Bladder microvascular endothelial cell (primary cell): ENCODE measurements at places on chromosomes 12 and 14. TPM values are rescaled to one million over a fixed set of nuclear protein-coding genes. Genes with fewer than 3 reads are reported as not detected.

OTOGL gene
- total RNA-seq = 0.16 and 0.38 TPM in 2 replicates

LHX5 gene
- not detected in 2 replicates for total RNA-seq

SLC35F4 gene
- total RNA-seq = not detected in 2 replicates

SAMD15 gene
- total RNA-seq = 0.38 and 0.49 TPM in 2 replicates

APOF gene
- not detected in 2 replicates for total RNA-seq

TAS2R50 gene
- 1.1 and 9.0 TPM in 2 replicates for total RNA-seq

TCL1B gene
- not detected in 2 replicates for total RNA-seq

KLRC4 gene
- not detected in 2 replicates for total RNA-seq

P2RX2 gene
- total RNA-seq = not detected in 2 replicates

MSRB3 gene
- total RNA-seq = 27.2 and 54.8 TPM in 2 replicates

TAS2R43 gene
- total RNA-seq = 4.0 TPM in 1 of 2 replicates, not detected in the other

CYP46A1 gene
- 0.13 and 0.16 TPM in 2 replicates for total RNA-seq

FOXA1 gene
- total RNA-seq = not detected in 2 replicates

CLEC4D gene
- total RNA-seq = not detected in 2 replicates

LRTM2 gene
- total RNA-seq = not detected in 2 replicates

FOXN4 gene
- not detected in 2 replicates for total RNA-seq

EPS8 gene
- total RNA-seq = 10.1 and 15.1 TPM in 2 replicates

SLC24A4 gene
- total RNA-seq = under 0.01 and 0.06 TPM in 2 replicates

CLEC12A gene
- total RNA-seq = not detected in 2 replicates

IRAK3 gene
- 5.7 and 13.3 TPM in 2 replicates for total RNA-seq

TCL1A gene
- total RNA-seq = not detected in 2 replicates

BDKRB2 gene
- total RNA-seq = 1.6 and 2.5 TPM in 2 replicates

FAM181A gene
- not detected in 2 replicates for total RNA-seq

DDX55 gene
- 12.1 and 15.0 TPM in 2 replicates for total RNA-seq

FAM90A1 gene
- total RNA-seq = not detected in 2 replicates

LALBA gene
- not detected in 2 replicates for total RNA-seq

GPRC5A gene
- total RNA-seq = 2.9 and 4.9 TPM in 2 replicates
